Fibroblast of skin of right biceps (primary cell): ENCODE measurements at places on chromosomes 3 and 15.
A peak's percentile ranks its signal among the peaks of the same experiment; 100 is the strongest.

- no peak for DNase-seq
Measured at GRCh38 chr15:48785195-48785594, 25.7 kb downstream of the CEP152 start.

- DNase-seq: peak; percentile 53
Measured at GRCh38 chr15:62066663-62067447, at the start of gene C2CD4A. Gene C2CD4A (plus strand): TSS chr15:62066977. CDS start chr15:62067614, 637 bp downstream.

DNA sequence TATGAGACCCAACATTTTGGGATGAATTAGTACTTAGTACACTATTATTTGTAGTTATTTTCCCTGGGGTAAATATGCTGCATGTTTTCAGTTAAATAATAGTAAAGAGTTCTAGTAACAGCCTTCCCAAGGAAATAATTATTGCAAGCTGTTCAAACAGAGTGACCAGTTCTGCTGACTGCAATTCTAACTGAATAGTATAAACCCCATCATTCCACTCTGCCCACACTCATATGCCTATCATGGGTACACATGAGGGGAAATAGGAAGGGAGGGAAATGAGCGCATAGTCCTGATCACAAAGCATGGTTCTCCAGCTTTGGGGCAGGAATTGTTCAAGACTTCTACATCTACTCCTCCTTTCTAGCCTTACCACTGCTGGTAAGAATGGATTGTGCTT, 18.7 kb downstream of the UQCC5 start:
- DNase-seq: peak; percentile 16

DNA sequence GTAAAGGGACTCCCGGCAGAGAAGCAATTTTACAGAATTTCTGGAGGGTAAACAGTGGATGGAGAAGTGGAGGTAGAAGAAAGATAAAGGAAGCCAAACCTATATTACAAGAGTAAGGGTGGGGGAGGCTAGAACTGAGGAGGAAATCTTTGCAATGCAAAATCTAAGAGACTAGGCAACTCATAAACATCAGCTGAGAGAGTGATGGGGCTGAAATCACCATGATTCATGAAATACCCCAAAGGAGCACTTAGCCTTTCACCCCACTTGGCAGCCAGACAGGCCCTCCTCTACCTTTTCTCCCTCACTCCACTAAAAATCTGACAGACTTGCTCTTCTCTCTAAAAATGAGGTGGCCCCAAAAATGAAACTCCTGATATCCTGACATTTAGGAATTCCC, 19.5 kb upstream of the ZBTB38 start:
- no peak for DNase-seq

GRCh38 chr3:153350420-153350819, 188.4 kb downstream of the RAP2B start:
- peak; percentile 91 for DNase-seq

GRCh38 chr15:91849749-91850161, 3.8 kb upstream of the SLCO3A1 start:
- DNase-seq: peak; percentile 47

DNA sequence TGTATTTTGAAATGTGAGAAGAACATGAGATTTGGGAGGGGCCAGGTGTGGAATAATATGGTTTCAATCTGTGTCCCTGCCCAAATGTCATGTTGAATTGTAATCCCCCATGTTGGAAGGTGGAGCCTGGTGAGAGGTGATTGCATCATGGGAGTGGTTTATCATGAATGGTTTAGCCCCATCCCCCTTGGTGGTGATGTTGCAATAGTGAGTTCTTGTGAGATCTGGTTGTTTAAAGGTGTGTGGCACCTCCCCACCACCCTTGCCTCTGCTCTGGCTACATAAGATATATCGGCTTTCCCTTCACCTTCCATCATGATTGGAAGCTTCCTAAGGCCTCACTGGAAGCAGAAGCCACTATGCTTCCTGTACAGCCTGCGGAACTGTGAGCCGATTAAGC, 23.9 kb upstream of the TMEM108 start:
- no peak for DNase-seq

DNA sequence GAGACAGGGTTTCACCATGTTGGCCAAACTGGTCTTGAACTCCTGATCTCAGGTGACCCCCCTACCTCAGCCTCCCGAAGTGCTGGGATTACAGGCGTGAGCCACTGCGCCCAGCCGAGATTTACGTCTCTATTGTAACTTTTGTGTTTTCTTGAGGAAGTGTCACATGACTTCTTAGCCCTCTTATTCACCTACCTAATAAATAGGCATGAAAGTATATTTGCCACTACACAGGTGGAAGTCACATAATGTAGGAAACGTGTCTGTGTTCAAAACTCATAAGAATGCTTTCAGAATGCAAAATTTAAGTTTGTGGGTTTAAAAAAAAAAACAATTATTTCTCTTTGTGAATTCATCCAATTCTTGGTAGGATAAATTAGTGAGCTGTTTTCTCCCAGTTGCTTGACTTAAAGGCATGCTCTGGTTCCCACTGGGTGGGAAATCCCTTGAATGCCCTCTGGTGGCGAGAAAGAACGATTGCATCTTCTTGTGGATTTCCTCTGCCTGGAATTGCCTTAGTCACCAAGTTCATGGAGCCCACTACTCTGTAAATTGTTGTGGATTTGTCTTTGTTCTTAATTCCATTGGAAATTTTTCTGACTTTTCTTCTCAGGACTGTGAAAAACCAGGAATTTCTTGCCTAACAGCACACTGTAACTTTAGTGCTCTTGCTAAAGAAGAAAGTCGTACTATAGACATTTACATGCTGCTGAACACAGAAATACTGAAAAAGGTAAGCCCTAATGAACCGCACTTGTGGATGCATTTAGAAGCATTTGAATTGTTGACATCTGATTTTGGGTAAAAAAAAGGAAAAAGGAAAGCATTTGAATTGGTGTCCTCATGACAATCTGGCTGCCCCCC, 82.2 kb upstream of the CTDSPL start:
- DNase-seq: peak; percentile 76

- DNase-seq: no peak
Measured at GRCh38 chr3:52313774-52314188, 2.3 kb upstream of the DNAH1 start.

DNA sequence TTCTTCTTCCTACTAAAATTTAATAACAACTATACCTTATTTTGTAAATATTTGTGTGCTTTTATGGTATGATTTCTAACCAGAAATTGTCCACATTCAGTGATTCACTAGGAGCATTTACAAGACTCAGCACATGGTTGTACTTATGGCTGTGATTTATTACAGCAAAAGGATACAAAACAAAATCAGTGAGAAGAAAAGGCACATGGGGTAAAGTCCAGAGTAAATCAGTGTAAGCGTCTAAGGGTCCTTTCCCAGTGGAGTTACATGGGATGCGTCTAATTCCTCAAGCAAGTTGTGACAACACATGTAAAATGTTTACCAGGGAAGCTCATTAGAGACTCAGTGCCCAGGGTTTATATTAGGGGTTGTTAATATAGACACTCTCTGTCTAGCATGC, 31.1 kb downstream of the RNF13 start:
- no peak for DNase-seq

GRCh38 chr15:43941555-43941954, 114.8 kb downstream of the WDR76 start:
- DNase-seq: no peak

DNA sequence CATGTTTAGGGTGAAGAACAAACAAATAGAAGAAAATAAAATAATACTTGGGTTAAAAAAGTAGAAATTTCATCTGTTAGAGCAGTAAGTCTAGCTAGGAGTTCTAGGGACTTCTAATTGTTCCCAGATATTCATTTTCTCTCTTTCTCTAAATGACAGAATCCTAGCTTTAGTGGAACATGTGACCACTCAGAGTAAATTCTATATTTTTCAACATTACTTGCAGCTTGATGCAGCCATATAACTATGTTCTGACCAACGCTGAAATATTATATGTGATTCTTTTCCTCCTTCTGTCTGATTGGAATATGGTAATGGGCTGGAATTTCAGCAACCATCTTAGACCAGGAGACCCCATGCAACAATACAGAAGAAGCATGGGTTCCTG, 8.1 kb downstream of the PTX3 start:
- peak; percentile 12 for DNase-seq

GRCh38 chr15:88717382-88718031, 78.7 kb downstream of the ISG20 start:
- DNase-seq: no peak

- no peak for DNase-seq
Measured at GRCh38 chr15:70435369-70435768, 328.0 kb downstream of the UACA start.

GRCh38 chr3:153927107-153927506, 194.1 kb upstream of the ARHGEF26 start:
- peak; percentile 89 for DNase-seq
